ENCODE measurements at places on chromosomes 3 and 15.

DNA sequence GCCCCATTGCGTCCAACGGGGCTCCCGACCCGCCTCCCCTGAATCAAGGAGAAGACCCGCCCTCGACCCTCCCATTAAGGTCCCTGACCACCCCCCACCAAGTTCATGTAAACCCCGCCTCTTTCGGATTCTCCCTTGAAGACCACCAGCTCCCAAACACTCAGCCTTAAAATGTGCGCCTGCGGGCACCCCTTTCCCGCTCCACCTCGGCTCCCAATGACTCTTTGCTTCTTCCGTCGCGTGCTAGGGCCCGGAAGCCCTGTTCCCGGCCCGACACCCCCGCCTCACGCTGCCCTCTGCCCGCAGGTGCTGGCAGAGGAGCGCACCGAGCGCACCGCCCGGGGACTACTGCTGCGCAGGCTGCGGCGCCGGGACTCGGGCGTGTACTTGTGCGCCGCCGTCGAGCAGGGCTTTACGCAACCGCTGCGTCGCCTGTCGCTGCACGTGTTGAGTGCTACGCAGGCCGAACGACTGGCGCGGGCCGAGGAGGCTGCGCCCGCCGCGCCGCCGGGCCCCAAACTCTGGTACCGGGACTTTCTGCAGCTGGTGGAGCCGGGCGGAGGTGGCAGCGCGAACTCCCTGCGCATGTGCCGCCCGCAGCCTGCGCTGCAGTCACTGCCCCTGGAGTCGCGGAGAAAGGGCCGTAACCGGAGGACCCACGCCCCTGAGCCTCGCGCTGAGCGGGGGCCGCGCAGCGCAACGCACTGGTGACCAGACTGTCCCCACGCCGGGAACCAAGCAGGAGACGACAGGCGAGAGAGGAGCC is 2.7 kb upstream of the LSMEM2 start:
- DNase-seq: no peak

GRCh38 chr3:167253037-167253436 is 127.1 kb downstream of the ZBBX start:
- no peak for DNase-seq

DNA sequence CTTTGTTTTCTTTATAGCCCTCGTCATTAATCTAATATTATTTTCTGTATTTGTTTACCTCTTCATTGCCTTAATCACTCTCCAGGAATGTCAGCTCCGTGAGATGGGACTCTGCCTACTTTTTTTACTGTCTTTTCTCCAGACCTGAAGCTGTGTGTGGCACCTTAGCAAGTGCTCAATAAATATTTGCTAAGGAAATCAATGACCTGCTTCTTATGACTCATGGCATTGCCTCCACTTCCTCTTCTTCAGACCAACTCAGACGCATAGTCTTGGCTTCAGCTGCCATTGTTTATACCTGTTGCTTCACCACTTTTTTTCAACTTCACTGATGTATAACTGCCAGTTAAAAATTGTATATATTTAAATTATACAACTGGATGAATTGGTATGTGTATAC is 218.5 kb upstream of the CMC1 start:
- peak; percentile 73 for DNase-seq

GRCh38 chr3:181721046-181721875 is 9.5 kb downstream of the SOX2 start:
- DNase-seq: no peak

GRCh38 chr3:134709561-134710312 is 58.9 kb upstream of the KY start:
- DNase-seq: no peak

DNA sequence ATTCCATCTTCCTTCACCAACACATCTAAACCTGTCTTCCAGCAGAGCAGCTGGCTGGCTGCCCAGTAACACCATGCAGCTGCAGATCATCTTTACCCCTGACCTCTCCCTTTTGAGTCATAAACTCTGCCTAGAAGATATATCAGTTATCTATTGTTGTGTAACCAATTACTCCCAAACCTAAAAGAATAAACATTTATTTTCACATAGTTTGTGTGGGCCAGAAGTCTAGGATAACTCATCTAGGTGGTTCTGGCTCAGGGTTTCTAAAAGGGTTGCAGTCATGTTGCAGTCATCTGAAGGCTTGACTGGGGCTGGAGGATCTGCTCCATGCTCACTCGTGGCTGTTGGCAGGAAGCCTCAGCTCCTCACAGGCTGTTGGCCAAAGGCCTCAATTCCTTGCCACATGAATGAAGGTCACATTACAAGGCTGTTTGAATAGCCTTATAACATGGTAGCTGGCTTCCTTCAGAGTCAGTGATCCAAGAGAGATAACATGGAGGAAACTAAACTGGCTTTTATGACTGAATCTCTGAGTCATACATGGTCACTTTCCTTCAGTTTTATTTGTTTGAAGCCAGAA is 92.8 kb downstream of the GOLIM4 start:
- DNase-seq: peak; percentile 90

GRCh38 chr15:44711743-44712345 is 527 bp downstream of the B2M start:
- peak; percentile 20 for DNase-seq

GRCh38 chr15:71999807-72000206 is 118.1 kb downstream of the MYO9A start:
- no peak for DNase-seq

DNA sequence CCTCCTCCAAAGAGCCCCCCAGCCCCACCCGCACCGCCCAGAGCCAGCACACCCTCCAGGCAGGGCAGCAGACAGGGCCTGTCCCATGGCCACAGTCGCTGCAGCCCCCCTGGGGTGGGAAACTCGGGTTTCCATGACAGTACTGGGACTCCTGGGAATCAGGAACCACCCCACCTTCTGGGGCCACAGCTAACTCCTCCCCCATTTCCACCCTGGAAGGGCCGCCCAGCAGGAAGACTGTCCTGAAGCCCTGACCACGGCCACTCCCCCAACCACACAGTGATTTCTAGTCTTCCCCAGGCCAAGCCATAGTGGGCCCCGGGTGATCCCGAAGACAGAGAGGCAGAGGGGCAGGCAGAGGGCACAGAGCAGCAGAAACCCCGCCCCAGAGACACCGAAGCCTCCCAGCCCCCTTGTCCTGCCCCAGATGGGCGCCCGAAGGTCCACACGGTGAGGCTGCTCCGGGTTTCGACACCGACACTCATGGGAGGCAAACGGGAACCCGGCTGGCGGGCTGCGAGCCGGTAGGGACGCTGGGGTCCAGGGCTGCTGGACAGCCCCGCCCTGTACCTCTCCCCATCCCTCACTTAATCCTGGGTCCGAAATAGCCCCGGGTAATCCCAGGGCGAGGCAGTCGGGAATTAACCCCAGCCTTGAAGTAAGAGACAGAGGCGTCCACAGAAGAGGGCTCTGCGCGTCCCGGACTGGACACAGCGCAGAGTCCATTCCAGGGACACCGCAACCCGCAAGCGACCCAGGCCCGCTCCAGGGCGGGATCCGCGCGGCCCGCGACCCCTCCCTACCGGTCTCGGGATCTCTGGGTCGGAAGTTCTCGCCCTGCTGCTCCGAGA is 138.4 kb downstream of the NUP210 start:
- DNase-seq: peak; percentile 8

- peak; percentile 29 for DNase-seq
These were observed 127.0 kb downstream of the CHSY1 start for GRCh38 chr15:101124731-101125451.

DNA sequence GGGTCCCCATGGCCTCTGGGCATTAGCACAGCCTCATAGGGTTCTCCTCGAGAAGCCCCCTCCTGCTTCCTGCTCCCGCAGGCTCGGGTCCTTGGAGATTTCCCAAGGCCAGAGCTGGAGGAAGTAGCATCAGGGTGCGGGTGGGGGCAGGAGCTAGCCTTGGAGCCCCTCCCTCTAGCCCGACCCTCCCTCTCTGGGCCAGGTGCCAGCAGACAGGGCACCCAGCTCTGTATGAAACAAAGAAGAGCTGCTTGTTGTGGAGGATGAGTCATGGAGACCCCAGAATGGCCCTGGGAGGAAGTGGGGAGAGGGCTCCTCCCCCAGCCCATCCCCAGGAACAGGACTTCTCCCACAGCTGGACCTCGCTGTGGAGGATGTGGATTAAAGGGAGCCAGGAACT is 29.2 kb downstream of the EPHB3 start:
- DNase-seq: no peak
